HFFc6 (cell line): ENCODE measurements at places on chromosomes 13 and 19. TPM values are rescaled to one million over a fixed set of nuclear protein-coding genes. Genes with fewer than 3 reads are reported as not detected.

DNA sequence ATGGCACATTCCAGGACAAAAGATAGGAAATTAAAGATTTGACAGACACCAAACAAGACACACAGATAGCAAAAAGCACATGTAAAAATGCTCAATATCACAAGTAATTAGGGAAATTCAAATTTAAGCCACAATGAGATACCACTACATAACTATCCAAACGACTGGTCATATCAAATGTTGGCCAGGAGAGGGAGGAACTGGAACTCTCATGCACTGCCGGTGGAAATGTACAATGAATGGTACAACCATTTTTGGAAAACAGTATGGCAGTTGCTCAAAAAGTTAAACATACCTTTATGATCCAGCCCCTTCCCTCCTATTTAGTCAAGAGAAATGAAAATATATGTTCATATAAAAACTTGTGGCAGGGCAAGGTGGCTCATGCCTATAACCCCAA lies 36.8 kb upstream of the CYP2S1 start:
- DNase-seq: no peak

- DNase-seq: no peak
These were observed 331.3 kb downstream of the KLF5 start for GRCh38 chr13:73390100-73390499.

- no peak for DNase-seq
These were observed 233.3 kb downstream of the KLF5 start for GRCh38 chr13:73292127-73292526.

DNA sequence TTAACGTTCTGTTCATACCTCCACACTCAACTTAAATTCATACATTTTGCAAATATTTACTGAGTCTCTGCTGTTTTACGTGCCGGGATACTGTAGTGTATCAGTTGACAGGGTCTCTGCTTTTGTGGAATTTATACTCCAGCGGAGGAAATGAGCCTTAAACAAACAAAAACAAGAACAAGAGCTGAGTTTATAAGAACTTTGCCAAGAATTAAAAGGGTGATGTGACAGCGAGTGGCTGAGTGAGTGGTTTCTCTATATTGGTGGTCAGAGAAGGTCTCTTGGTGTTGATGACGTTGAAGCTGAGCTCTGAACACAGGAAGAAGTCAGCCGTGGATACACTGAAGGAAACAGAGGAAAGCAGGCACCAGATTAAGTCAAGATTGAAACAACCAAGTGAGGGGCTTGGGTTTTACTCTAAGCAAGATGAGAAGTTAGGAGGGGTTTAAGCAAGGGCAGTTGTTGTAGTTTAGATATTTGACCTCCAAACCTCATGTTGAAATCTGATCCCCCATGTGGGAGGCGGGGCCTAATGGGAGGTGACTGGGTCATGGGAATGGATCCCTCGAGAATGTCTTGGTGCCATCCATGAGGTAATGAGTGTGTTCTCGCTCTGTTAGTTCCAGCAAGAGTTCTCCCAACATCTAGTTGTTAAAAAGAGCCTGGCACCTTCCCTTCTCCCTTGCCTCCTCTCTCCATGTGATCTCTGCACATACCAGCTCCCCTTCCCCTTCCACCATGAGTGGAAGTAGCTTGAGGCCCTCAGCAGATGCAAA lies 248.3 kb downstream of the DCLK1 start:
- no peak for DNase-seq

GRCh38 chr13:86581706-86582105 lies 782.5 kb upstream of the SLITRK6 start:
- DNase-seq: no peak

DNA sequence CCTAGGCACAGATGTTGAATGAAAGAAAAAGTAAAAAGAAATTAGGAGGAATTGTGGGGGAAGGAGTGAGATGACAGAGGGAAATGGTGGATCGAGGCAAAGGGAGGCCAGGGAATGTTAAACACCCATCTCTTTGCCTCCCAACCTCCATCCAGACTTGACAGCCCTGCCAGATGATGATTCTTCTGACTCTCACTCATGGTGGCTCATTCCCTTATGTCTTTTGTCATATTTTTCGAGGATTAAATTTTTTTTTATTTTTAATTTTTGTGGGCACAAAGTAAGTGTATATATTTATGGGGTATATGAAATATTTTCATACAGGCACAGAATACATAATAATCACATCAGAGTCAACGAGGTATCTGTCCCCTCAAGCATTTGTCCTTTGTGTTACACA lies 42.8 kb downstream of the ADGRE1 start:
- DNase-seq: no peak

DNA sequence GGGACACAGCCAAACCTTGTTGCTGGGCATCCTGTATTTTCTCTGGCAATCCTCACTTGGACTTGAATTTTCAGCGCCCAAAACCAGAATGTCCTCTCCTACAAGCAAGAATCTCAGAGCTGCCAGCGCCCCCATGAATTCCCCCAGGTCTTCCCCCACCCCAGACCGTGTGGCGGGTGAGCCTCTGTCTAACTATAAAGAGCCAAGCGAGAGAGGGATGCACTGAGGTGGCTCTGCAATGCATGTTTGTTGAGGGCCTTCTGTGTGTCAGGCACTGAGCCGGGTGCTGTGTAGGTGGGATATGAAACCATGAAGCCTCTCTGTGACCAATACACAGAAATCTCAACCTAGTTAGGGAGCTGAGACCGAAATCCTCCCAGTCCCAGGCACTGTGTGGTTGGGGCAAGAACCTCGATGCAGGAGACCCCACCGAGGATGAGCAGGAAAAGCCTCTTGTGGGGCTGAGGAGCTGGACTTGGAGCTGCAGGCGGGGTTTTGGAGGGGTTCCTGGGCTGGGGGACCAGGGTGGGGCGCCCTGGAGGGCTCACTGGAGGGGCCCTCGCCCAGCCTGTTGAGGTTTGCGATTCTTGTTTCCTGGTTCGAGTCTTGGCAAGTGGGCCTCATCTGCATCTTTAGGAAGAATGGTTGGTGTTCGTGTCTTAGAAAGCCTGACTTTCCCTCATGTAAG lies 12.4 kb upstream of the PROZ start:
- DNase-seq: no peak

GRCh38 chr13:98542568-98543377 lies 34.1 kb downstream of the STK24 start:
- no peak for DNase-seq

DNA sequence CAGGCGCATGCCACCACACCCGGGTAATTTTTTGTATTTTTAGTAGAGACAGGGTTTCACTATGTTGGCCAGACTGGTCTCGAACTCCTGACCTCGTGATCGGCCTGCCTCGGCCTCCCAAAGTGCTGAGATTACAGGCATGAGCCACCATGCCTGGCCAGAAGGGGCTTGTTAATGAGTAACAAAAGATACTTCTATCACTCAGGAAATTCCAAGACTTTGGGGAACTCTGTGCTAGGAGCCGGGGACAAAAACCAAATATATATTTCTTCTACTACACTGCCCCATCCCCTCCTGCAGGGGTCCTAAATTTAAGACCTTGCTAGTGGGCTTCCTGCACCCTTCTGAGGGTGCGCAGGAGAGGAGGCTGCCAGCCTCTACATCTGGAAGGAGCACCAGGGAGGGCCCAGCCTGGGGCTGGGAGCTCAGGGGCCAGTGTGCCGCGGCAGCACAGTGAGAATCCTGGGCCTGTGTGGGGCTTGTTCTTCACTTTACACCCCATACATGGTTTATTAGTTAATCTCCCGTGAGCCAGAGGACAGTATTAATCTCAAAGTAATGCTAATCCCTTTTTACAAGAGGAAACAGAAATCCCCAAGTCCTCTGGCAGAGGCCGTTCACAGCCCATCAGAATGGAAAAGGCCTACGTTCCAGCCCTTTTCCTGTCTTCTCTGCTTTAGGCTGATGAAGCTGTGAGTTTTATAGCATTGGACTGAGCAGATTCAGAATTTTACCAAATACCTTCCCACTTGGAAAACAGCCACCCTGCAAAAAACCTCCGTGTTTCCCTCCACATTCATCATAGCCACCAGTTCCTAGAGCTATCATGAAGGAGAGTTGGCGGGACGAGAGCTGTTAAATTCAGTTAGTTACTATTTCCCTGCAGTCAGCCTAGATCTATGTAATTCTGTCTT lies 44.4 kb upstream of the NPAS1 start:
- DNase-seq: peak; percentile 26

- DNase-seq: no peak
These were observed 3.4 kb downstream of the CACNG6 start for GRCh38 chr19:53994811-53995210.

DNA sequence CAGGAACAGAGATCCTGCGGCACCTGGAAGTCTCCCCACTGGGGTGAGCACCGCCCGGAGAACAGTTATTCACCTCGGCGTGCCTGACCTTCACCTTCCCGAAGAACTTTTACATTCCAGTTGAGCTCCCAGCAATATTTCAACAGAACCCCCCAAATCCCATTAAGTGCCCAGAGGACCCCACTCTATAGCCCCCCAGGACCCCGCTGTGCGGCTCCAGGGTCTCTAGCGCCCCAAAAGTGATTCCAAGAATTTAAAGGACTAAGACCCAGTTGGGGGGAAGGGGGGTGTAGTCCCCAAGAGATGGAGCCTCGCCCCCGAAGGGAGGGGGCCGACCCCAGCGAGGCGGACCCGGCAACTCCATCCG lies 480 bp downstream of the GPR108 start:
- no peak for DNase-seq

- peak; percentile 75 for DNase-seq
These were observed 1.7 kb downstream of the ELL start for GRCh38 chr19:18519962-18520847.

- peak; percentile 83 for DNase-seq
These were observed 9.4 kb upstream of the DCUN1D2 start for GRCh38 chr13:113499936-113500335.

DNA sequence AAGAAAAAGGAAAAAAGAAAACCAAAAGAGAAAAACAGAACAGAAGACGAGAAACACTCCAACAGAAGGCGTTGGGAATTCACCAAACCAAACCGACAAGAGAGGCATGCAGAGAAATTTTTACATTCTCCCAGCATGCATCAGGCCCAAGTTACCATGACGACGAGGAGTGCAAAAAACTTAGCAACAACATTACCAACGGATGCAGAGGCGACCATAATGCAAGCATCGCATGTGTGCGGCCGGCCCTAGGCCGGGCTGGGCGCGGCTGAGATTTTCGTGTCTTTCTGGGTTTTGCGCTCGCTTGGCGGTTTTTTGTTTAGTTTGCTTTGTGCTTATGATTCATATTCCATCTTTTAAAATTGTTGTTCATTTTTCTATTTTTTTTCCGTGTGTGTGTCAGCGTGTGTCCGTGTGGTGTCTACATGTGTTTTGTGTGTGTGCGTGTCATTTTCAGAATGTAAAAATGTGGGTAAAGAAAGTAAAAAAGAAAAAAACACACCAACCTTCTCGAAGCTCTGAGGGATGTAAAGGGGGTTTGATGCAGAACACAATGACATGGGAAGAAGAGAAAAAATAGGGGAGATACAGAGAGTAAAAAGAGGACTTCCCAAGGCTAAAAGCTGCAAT lies 84.9 kb downstream of the PTPRS start:
- no peak for DNase-seq

GRCh38 chr13:74466864-74467263 lies 332.7 kb upstream of the KLF12 start:
- DNase-seq: no peak

GRCh38 chr13:91278888-91279287 lies 68.6 kb upstream of the MIR17HG start:
- DNase-seq: no peak

GRCh38 chr13:96090240-96091101 lies 564 bp downstream of the HS6ST3 start:
- DNase-seq: no peak

GRCh38 chr13:88761145-88761544 lies 1090.0 kb downstream of the SLITRK5 start:
- DNase-seq: no peak

DNA sequence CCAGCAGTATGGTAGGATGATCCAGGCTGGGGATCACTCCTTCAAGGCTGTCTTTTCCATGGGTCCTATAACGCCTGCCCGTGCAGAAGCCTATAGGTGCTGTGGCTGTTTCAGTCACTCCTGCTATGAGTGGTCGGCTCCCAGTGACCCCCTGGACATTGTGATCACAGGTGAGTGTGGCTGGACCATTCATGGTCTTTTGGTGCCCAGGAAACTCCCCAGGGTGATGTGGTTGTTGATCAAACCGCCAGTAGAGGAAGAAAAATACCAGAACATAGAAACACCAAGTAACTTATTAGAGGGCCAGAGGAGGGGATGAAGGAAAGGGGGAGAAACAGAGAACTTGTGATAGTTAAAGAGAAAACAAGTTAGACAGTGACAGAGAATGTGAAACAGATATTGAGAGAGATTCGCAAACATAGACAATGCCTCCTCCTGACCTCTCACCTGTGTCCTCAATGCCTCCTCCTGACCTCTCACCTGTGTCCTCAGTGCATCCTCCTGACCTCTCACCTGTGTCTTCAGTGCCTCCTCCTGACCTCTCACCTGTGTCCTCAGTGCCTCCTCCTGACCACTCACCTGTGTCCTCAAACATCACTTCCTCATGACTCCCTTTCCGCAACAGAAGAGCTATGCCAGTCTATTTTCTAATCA lies 19.4 kb downstream of the LAIR2 start:
- no peak for DNase-seq

- DNase-seq: peak; percentile 39
These were observed 427 bp downstream of the ZNF160 start for GRCh38 chr19:53102756-53103233.

DNA sequence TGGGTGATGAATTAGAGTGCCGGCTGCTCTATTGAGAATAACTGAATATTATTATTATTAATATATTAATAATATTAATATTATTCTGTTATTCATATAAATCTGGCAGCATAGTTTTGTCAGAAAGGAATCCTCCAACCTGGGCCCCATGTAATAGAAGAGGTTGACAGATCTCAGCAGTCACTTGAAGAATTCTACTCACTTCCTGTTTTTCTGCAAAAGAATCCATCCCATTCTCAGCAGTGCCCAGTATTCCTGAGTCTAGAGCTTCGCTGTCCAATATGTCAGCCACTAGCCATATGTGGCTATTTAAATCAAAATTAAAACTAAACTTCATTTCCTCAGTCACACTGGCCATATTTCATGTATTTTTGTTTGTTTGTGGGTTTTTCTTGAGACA lies 72.4 kb upstream of the USPL1 start:
- no peak for DNase-seq

DNA sequence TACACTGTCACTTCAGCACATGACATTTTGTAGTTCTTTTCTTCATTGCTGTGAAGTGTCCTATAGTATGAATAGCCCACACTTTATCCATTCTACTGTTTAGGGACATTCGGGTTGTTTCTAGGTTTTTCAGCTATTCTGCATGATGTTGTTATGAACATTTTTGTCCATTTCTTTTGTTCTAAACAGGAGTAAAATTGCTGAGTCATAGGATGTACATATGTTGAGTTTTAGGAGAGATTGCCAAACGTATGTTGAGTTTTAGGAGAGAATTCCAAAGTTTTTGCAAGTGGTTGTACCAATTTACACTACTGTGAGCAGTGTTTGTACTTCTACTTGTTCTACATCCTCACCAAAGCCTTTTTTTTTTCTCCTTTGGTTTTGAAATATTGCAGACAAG lies 115.0 kb downstream of the MTUS2 start:
- DNase-seq: no peak

The PSG1 gene
- 3.8 to 9.0 TPM (median 7.7 TPM) in 3 replicates for total RNA-seq

The PCP2 gene
- not detected in 2 replicates for total RNA-seq

The ZSCAN4 gene
- not detected in 3 replicates for total RNA-seq

The KIR3DL2 gene
- total RNA-seq: not detected in 3 replicates

The LYL1 gene
- total RNA-seq: 2.0 to 5.1 TPM (median 3.6 TPM) in 3 replicates

The ZNF225 gene
- total RNA-seq: 3.6 to 4.4 TPM (median 3.9 TPM) in 3 replicates

The CRB3 gene
- total RNA-seq: not detected in 3 replicates

The ACER1 gene
- total RNA-seq: not detected in 3 replicates

The ATXN8OS gene
- not detected in 2 replicates for total RNA-seq

The GJA3 gene
- total RNA-seq: 0.10 to 0.15 TPM in 2 of 3 replicates, not detected in the other

The SPART gene
- total RNA-seq: 54.2 to 55.8 TPM (median 54.2 TPM) in 3 replicates

The PEPD gene
- 61.4 to 67.1 TPM (median 64.8 TPM) in 3 replicates for total RNA-seq

The KLK12 gene
- not detected in 3 replicates for total RNA-seq

The THSD1 gene
- 3.0 to 5.7 TPM (median 5.6 TPM) in 3 replicates for total RNA-seq

The ZNF221 gene
- 4.1 to 4.7 TPM (median 4.5 TPM) in 3 replicates for total RNA-seq
